ENCODE measurements at places on chromosomes 11 and 22.

DNA sequence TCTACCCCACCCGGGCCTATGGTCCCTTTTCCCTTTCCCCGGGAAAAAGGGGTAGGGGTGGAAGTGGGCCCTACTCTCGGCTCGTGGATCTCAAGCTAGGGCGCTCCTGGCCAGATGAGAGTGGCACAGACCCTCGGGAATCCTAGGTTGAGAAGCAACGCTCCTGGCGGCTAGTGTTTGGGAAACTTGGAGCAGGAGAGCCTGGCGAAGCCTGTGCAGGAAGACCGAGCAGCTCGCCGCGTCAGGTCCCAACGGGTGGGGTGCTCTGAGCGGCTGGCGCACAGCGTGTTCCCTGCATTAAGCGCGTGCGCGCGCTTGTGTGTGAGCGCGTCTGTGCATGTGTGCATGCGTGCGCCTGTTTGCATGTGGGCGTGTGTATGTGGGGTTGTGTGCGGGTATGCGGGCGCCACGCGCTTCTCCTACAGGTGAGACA, 7.1 kb upstream of the FLI1 start:
- DNase-seq, result no peak

DNA sequence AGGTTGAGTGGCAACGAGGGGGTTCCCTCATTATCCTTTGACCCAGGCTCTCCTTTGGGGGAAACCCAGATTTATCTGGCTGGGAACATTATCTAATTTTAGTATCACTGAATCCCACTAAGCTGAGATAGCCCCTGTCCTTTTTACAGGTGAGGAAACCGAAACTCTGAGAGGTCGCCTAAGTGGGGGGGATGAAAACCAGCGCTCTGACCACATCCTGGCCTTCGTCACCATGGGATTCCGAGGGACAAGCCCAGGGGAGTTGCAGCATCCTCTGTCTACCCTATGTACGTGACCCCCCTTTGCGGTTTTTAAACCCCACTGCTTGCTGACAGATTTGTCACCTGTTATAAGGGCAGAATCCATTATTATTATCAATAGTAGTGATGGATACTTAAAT, 61.0 kb downstream of the ISX start:
- DNase-seq, result no peak

DNA sequence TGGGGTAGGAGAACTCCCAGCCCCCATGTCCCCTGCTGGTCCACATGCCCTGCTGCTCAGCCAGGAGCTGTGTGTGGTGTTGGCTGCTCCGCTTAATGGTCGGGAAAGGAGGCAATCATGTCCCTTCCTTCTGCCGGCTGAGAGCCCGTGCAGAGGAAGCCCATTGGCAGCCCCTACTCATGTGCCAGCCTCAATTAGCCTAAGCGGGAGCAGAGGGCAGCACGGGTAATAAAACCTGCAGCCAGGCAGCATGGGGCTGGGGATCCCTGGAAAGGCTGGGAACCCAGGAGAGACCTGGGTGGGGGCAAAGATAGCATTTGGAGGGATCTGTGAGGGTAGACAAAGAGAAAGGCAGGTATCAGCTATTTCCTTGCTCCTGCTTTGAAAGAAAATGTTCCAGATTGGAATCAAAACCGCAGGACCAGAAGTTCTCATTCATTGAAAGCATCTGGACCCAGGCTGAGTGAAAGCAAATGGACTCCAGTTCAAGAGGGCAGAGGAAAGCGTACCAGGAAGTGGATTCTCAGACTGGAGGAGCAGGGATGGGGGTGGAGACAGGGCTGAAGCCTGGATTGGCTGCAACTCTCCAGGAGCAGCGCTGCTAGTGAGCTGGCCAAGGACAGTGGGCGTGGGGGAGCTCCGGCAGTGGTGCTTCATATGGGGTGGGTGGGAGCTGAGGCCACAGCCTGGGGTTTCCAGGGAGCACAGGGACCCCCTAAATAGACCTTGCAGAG, 103.4 kb upstream of the NECTIN1 start:
- DNase-seq, result no peak

- no peak for DNase-seq
Measured at GRCh38 chr11:102520514-102520913, 10.0 kb downstream of the MMP7 start.

GRCh38 chr11:15989685-15990084, 366.7 kb downstream of the SOX6 start:
- DNase-seq, result no peak

- DNase-seq, result no peak
Measured at GRCh38 chr11:94681140-94681539, 87.0 kb upstream of the AMOTL1 start.

DNA sequence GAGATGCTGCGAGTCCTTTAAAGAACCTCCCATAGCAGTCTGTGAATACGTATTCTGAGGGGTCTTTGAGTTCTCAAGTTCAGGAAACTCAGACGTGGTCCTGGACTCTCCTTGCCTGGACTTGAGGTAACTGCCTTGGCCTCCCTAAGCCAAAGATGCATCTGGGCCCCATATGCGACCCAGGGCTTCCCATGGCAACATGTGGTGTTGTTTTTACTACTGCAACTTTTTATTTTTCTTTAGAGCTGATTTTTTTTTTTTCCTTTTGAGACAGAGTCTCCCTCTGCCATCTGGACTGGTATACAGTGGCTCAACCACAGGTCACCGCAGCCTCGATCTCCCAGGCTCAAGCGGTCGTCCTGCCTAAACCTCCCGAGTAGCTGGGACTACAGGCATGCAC, 321.1 kb downstream of the ST3GAL4 start:
- DNase-seq, result no peak

- DNase-seq, result no peak
Measured at GRCh38 chr22:48333816-48334735, 1493.6 kb downstream of the BRD1 start.

DNA sequence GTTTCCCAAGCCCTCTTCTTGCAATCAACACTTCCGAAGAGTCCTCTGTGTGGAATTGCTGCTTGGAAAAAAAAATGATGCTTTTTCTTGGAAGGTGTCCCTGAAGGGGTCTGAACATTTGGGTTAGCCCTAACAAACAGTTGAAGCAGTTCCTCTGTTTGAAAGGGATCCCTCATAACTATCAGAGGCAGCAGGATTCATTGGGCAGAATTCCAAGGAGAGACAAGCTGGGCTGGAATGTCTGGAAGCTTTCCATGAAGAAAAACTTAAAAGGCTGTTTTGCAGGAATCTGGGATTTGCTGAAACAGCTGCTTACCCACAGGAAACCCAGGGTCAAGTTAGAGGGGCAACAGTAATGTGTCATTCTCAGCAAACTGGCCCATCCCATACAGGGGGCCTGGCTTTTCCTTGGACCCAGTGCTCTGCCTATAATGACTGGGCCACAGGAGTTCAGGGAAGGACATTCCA, 3.1 kb downstream of the CSNK2A3 start:
- peak; percentile 88 for DNase-seq

DNA sequence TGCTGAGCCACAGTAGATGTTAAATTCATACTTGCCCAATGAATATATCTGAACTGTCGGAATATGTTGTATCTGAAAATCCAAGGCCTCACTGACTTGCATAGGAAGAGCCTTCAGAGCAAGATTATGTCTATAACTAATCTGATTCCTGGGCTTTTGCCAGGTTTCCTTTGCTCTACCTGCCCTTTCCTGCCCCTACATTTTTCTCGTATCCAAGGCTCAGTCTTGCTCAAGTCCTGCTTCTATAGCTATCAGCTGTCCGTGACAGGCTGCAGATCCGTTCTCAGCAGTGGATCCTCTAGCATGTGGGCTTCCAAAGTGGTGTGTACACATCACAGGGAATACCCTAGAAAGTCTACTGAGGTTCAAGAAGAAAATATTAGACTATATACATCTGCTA, 18.8 kb upstream of the USP47 start:
- no peak for DNase-seq

DNA sequence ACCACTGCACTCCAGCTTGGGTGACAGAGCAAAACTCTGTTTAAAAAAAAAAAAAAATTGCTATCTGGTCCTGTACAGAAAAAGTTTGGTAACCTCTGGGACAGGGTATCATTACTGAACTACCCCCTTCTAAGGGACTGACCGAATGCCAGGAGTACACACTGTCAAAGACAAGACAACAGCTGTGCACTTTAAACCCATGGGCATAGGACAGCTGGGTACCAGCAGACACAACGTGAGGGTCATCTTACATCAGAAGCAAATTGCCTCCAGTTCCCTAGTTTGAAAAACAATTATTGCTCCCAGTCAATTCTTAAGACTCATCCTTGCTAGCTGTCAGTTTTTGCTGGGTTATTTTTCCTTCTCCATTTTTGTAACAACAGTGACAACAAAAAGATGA, 17.8 kb downstream of the CD59 start:
- no peak for DNase-seq

DNA sequence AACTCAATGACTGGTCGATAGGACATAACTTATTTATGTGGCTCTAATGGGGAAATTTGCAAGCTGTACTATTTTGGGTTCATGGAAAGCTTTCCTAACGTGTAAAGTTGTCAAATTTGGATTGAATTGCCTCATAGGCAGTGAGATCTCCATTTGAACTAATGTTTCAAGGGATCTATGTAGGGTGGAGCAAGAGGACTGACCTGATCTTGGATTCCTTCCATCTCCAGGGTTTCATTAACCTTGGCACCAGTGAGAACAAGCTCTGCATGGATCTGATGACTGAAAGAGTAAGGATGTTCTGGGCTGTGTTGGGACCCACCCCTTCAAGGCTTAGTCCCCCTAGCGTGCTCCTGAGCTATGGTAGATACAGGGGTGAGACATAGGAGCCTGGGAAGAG, 2.1 kb downstream of the ACCSL start:
- no peak for DNase-seq

- no peak for DNase-seq
Measured at GRCh38 chr11:7437696-7438095, 47.6 kb upstream of the OLFML1 start.

DNA sequence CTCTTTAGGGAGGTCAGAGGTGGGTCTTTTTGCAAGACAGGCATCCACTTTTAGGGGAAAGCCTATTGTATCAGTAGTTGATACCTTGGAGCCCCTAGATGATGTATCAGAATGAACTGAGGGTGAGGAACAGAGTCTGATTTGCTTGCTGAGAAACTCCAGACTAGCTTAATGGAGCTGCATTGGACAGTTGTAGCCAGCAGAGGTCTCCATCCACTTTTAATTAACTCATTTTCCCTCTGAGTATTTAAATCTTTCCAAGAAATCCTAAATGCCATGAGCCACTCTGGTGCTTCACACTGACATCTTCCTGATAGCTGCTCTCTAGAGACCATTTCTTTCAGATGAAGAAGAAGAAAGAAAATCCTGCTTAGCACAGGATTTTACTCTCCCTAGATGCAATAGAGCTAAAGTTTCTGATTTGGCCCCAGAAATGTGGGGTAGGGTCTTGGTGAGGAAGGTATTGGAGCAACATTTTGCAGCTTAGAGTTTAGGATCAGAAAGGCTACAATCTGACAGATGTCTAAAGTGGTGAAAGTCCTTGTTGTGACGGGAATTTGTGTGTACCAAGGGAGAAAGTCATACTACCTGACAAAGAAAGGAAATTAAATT, 38.0 kb downstream of the EXT2 start:
- DNase-seq, result no peak

DNA sequence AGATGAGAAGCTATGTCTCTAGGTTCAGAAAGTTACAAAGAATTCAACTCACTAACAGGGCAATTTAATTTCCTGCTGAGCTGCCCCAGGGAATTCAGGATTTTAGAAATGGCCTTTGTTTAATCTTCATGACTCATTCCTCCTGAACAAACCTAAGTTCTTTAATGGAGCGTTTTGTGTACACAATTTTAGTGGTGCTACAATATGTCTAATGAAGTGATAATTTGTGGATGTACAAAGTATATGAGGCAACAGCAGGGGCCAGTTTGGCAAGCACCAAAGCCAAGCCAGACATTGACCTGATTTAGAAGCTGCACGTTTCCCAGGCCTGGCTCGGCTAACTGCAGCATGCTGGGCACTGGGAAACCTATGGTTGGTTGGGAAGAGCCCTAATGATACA, 34.4 kb upstream of the HEPHL1 start:
- peak; percentile 33 for DNase-seq

DNA sequence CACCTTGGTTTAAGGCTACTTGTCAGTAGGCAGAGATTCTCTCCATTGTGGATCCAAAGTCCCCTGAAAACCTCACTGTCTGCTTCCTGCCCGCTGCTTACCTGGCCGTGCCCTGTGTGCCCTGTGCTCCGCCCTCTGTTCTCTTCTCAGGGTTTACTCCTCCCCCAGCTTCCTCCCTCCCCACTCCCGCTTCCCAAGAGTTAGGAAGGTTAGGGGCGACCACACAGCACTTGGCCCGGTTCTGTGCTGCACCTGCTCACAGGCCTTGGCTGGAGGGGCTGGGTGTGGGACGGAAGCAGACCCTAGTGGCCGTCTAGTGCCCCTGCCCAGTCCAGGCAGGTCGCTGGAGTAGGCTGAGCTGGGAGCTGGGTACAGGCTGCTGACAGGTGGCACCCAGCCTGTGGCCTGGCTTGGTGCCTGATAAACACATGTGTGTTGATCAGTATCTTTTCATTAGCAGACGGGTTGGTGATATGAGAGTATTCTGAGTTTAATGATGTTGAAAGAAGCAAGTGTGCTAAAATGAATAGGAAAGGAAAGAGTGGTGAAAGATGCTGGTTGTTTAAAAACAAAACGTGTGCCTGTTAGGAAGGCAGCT, 40.5 kb downstream of the GRAMD4 start:
- DNase-seq, result no peak

- DNase-seq, result peak; percentile 13
Measured at GRCh38 chr11:108253176-108253575, 30.3 kb downstream of the ATM start.

- no peak for DNase-seq
Measured at GRCh38 chr11:47714554-47715081, 551 bp downstream of the AGBL2 start.

- DNase-seq, result no peak
Measured at GRCh38 chr11:44711113-44711786, 15.5 kb upstream of the TSPAN18 start.

DNA sequence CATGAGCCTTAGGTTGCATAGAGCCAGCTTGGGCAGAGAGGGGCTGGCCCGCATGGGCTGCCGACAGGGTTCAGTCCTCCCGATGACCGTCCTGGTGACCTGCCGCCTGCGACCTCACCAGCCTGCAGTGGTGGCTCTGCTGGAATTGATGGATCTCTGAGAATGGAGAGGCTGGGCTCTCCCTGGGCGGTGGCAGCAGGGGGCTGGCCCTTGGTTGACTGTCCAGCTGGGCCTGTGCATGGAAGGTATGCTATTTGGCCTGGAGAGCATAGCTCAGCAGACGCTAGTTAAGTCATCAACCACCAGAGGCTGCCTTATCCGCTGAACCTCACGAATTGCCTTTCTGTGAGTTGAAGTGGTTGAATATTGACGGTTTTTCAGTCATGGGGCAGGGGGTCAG, 19.7 kb downstream of the GRAMD4 start:
- DNase-seq, result no peak
